ENCODE measurements at places on chromosomes 11 and 22.
A peak's percentile ranks its signal among the peaks of the same experiment; 100 is the strongest.

DNA sequence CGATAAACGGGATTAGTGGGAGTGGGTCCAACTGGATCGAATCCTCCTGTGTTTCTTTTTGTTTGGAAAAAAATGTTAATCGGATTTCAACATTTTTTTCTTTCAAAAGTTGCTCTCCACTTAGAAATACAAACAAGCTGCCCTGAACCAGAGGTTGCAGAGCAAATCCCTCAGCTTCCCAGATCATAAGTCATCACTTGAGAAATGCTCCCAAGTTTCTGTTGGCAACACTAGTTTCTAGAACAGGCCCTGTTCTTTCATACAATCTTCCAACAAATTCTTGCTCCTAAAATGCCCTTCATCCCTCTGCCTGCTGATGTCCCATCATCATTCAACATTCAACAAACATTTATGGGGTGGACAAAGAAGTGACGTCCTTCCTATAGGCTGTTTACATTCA, 1.3 kb upstream of the MLC1 start:
- DNase-seq = no peak

DNA sequence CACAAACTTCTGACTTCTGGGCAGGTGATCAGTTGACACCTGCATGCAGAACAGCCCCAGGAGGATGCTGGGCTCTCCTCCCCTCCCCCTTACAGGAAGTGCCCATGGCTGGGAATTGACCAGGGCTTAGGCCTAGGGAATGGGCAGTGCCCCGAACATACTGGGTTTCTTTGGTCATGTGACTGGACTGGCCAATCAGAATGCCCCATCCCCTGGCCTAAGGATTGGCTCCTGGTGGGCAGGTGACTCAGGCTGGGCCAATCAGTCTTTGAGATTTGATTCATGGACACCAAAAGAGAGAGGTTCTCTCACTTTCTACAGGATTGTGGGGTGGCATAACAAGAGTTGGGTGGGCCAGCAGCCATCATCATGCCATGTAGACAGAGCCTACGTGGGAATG, 37.1 kb downstream of the MCM5 start:
- no peak for DNase-seq

GRCh38 chr11:22416462-22416861, 78.3 kb downstream of the SLC17A6 start:
- DNase-seq = no peak

GRCh38 chr11:78295347-78295746, 106.6 kb downstream of the USP35 start:
- no peak for DNase-seq

GRCh38 chr11:66039765-66040164, 9.2 kb downstream of the GAL3ST3 start:
- no peak for DNase-seq

DNA sequence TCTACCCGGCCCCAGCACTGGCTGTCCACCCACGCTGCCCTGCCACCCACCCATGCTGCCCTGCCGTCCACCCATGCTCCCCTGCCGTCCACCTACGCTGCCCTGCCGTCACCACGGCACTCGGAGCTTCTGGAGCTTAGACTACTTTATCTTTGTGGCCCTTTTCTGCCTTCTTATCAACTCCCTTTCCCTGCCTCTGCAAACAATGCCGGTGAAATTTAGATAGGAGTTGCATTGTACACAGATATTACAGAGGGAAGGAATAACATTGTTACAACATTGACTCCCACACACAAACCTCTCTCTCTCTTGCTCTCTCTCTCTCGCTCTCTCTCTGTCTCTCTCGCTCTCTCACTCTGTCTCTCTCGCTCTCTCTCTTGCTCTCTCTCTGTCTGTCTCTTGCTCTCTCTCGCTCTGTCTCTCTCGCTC, 33.7 kb upstream of the BRSK2 start:
- DNase-seq = no peak

DNA sequence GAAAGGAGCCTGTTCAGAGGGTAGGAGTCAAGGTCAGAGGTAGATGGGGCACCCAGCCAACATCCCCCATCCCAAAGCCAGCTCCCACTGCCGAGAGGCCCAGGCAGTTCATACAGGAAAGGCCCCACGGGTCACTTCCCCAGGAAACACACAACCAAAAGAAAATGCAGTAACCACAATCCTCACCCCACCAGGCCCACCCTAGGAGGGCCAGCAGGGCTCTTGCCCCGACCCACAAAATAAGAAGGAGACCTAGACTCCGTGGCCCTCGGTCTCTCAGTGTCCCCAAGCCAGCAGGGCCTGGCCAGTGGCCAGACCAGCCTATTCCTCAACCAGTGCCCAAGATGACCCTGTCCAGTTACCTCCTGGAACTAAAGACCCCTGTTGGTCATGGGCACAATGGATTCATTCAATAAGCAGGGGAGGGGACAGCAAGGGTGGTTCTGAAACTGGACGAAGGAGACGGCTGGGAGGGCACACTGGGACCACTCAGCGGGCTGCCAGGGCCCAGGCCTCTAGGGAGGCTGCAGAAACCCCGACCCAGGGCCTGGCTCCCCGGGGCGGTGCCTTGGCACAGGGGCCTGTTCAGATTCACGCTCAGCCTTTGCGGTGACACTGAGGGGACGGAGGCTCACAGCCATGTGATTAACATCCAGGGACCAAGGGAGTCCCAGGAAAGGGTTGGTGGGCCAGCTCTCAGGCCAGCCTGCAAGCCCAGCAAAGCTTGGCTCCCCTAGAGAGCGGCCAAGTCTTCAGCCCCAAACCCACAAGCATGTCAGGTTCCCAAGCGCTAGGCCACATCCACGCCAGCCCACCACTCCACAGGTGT, 5.5 kb downstream of the RAB3IL1 start:
- DNase-seq = no peak

- DNase-seq = peak; percentile 78
Measured at GRCh38 chr22:41998361-41999261, at the start of gene WBP2NL. TSS of gene WBP2NL (plus strand) at chr22:41998788. CDS start at chr22:41998819, 31 bp downstream.

- no peak for DNase-seq
Measured at GRCh38 chr11:43983221-43983810, 40.9 kb downstream of the C11orf96 start.

DNA sequence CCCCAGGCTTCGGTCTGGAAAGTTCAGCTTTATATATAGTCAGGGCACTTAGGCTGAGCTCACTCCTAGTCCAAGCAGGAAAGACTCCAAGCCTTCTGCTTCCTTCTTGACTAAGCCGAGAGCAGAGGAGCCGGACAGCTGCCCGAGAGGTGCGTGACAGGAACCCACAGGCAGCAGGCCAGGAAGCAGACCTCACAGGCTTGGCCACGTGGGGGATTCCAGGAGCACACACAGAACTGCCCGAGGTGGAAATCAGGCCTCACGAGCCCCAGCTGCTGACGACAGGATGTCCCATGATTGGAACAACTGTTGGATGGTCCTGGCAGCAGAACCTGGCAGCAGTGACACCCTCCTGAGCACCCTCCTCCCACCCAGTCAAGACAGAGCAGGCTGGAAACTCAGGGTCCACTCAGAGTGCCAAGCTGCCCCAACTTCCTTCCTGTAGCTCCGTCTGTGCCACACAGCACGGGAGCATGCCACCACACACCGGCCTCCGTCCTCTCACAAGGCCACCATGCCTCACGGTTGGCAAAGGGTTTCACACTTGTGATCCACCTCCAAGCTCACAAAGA, 5.4 kb downstream of the PLA2G6 start:
- DNase-seq = no peak

DNA sequence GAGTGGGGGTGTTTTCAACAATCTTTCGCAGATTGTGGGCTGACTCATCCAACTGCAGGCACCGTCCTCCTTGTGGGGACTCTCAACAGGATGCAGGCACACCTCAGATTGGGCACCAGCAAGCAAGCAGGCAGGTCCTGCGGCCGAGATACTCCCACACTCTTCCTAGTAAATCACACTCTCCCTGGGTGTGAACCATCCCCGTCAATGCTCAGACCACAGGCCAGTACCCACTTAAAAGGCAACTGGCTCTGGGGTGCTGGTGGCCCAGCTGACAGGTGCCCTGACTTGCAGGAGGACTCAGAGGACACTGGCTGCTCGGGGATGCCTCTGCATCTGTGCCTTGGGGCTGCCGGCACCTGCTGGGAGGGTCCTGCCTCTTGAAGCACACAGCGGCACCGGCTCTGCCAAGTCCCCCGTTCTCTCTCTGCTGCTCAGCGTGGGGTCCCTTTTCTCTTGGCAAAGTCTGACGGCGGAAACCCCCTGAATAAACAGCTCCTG, 282.5 kb downstream of the CTTN start:
- no peak for DNase-seq

- no peak for DNase-seq
Measured at GRCh38 chr11:46917109-46917761, 1.1 kb downstream of the LRP4 start.

GRCh38 chr11:117827521-117828511, 3.3 kb upstream of the FXYD2 start:
- no peak for DNase-seq

GRCh38 chr11:69375316-69376154, 81.6 kb downstream of the MYEOV start:
- no peak for DNase-seq

GRCh38 chr11:14110629-14111028, 148.1 kb downstream of the SPON1 start:
- no peak for DNase-seq

GRCh38 chr11:61828629-61829407, 718 bp downstream of the FADS2 start:
- DNase-seq = no peak

- no peak for DNase-seq
Measured at GRCh38 chr11:65607614-65608426, 6.2 kb downstream of the MAP3K11 start.

DNA sequence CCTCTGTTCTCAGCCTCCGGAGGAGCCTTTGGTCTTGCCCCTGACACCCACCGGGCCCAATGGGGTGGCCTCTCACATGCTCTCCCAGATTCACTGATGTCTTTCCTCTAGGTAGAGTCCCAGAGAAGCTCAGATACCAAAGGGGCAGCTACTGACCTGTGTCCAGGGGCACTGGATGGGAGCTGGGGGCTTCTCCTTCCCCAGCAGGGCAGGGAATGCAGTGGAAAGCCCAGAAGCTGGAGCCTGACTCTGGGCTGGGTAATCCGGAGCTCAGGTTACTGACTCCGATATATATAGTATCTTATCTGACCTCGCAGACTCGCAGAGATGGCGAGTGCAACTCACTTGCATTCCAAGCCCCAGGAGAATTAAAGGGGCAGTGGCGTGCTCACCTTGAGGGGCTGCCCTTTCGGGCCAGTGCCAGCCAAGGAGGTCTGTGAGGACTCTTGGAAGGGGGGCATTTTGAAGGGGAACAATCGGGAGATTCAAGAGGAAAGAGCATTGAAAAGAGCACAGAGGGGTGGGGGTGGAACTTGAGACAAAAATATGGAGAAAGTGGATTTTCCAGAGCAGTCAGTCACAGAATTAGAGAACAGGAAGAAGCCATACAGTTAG, 2.5 kb downstream of the USP2 start:
- DNase-seq = no peak

DNA sequence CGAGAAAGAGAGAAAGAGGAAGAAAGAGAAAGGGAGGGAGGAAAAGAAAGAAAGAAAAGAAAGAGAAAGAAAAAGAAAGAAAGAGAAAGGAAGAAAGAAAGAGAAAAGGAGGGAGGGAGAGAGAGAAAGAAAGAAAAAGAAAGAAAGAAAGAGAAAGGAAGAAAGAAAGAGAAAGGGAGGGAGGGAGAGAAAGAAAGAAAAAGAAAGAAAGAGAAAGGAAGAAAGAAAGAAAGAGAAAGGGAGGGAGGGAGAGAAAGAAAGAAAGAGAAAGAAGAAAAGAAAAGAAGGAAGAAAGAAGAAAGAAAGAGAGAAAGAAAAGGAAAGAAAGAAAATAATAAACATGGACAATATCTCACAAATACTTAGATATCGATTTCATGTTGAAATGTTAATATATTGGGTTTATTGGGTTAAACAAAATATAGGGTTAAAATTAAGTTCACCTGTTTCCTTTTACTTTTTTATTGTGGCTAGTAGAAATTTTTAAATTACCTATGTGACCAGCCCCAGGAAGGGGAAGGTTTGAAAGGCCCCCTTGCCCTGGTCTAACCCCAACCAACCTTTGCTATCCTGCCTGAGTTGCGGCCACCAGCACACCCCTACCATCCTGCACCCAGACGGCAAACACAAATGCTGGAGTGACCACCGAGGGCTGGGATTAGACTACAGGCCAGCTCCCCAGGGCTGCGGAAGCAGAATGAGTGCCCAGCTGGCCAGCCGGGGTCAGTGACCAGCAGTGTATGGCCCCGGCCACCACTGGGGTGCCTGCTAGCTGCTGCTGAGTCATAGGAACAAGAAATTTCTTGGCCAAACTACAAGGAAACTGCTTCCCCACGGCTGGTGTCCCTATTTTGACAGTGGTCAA, 81.0 kb upstream of the FGF3 start:
- DNase-seq = no peak

GRCh38 chr11:90556606-90557005, 333.8 kb upstream of the CHORDC1 start:
- DNase-seq = no peak

DNA sequence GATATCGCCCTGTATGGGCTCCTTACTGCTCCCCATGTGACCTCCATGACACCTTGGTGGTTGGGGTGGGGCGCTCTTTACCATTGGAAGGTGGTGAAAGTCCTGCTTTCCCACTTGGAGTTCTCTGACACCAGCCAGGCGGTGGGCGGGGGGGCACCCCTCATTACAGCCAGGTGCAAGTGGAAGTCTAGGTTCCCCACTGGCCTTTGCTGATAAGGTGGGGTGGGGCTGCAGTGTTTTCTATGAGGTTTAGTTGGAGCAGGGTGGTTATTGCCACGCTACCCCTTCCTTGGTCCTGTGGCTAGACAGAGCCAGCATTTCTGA, 5.5 kb upstream of the SLC37A2 start:
- DNase-seq = no peak

- DNase-seq = no peak
Measured at GRCh38 chr22:23243006-23243573, 62.8 kb downstream of the BCR start.

DNA sequence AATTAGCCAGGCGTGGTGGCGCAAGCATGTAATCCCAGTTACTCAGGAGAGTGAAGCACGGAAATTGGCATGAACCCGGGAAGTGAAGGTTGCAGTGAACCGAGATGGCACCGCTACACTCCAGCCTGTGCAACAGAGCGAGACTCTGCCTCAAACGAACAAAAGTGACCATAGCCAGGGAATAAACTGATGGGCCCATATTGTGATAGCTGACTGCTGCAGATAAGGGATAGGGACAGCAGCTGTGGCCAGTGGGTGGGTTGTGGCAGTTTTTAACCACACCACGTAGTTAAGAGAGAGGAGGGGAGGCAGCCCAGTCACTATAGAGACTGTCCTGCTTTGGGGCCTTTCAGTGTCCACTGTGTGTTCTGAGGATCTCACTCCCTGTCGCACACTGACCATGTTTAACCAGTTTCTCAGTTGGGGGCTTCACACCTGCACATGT, 58.9 kb downstream of the PISD start:
- no peak for DNase-seq

- DNase-seq = no peak
Measured at GRCh38 chr11:71115770-71116692, 136.3 kb downstream of the SHANK2 start.

- DNase-seq = no peak
Measured at GRCh38 chr11:15114501-15115475, at the start of gene INSC. TSS of gene INSC (plus strand) at chr11:15114923. CDS start at chr11:15149175, 34,252 bp downstream.

DNA sequence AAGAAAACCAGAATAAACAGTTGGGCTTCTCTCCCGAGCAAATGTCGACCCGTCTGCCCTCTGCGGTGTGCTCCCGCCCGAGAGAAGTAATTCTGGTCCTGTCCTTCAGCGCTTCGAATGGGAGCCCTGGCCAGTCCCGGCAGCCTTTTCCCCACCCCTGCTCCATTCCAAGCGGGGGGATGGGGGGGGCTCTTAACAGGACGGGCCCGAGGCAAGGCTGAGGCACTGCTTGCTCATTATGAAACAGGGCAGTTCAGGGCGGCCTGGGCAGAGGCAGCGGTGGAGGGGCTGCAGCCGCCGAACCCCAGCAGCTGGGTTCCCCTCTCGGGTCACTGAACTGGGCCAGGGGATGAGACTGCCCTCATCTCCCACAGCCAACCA, 9.1 kb downstream of the BACE1-AS start:
- no peak for DNase-seq

All from activated CD4-positive, CD25-positive, alpha-beta regulatory T cell (primary cell).